Activated T-helper 1 cell treated with anti-CD3 and anti-CD28 coated beads, Interleukin-2, amount 50 U/mL, for 16 hours (primary cell): ENCODE measurements at places on chromosomes 5 and 9.

GRCh38 chr9:91415290-91415689, 8.3 kb downstream of the NFIL3 start:
- no peak for DNase-seq

GRCh38 chr9:110440796-110441195, 103.1 kb upstream of the TXNDC8 start:
- DNase-seq, result no peak

GRCh38 chr5:58318468-58318867, 141.4 kb downstream of the PLK2 start:
- no peak for DNase-seq

DNA sequence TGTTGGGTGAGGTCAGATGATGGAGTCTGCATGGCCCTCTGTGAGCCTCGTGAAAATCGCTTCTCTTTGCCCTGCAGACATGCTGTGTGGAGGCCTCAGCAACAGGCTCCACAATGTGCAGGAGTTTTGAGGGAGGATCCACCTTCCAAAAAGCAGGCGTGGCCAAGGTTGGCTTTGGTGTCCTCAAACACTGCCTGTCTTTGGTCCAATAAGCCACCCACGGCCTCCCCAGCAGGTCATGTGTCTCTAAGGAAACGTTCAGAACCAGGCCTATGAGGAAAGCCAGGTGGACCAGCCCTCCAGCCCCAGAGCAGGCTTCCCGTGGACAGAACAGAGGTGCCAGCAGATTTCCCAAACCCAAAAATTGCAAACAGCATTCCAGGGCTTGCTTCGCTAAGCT, 340.7 kb upstream of the IRX2 start:
- no peak for DNase-seq

DNA sequence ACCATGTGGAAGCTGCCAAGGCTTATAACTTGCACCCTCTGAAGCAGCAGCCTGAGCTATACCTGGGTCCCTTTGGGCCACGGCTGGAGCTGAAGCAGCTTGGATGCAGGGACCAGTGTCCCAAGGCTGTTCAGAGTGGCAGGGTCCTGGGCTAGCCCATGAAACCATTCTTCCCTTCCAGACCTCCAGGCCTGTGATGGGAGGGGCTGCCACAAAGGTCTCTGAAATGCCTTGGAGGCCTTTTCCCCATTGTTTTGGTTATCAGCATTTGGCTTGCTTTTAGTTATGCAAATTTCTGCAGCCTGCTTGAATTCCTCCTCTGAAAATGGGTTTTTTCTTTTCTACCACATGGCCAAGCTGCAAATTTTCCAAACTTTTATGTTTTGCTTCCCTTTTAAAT, 433.7 kb upstream of the ACO1 start:
- no peak for DNase-seq

GRCh38 chr9:129174102-129174723, 3.8 kb downstream of the IER5L start:
- peak; percentile 67 for DNase-seq

DNA sequence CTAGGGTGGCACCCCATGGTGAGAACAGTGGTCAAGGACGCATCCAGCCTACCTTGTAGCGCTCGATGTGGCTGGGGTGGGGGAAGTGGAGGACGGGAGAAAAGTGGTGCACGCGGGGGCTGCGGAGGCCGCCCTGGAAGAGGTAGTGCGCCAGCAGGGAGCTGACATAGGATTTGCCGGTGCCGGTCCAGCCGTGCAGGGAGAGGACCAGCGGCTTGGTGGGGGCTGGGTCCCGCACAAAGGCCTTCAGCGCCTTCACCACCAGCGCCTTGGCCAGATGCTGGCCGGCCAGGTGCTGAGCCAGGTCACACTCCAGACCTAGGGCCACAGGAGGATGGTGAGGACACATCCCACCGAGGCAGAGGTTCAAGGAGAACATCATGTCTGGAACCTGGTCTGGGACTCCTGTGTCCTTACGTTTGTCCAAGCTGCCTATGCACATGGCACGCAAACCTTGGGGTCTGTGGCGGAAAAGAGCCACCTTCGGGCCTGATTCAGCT, 797 bp downstream of the TOR2A start:
- DNase-seq, result no peak

- peak; percentile 44 for DNase-seq
Measured at GRCh38 chr9:37415011-37415719, 7.3 kb upstream of the GRHPR start.

DNA sequence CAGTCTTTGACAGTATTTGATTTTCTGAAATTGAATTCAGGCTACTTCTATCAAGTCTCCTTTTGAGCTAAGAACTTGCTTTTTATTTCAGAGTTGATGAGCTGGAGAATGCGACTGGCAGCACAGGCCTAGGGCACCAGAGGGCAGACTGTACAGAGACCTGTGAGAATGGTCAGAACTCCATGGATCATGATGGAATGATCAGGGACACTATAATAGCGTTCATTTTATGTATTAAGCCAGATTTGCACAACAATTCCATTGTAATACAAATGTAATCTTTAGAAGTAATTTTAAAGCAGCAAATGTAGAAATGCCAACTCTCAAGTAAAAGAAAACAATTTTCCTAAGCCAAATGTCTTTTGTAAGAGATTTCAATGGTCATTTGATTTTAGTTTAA, 902.4 kb downstream of the NR2F1-AS1 start:
- DNase-seq, result no peak

- no peak for DNase-seq
Measured at GRCh38 chr9:89662718-89663613, 58.2 kb downstream of the GADD45G start.

DNA sequence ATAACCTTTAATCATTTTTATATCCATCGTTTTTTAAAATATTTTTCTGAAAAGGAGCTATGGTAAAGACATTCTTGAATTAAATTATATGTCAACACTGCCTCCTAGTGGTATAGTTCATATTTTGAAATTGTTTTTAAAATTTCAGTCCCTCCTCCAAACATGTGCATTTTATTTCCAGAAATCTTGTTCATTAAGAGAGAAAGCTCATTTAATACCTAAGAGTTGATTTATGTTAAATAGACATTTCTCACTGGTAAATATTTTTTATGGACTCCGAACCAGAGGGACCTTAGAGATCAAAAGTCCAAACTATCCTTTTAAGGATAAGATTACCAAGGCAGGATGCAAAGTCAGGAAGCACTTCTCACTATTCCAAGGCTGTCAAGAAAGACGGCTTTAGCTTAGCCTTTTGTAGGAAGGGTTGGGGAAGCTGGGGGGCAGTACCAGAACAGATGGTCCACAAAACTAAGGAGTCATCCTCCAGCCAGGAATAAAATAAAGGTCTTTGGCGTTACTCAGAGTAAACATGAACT, 21.6 kb downstream of the BHMT start:
- DNase-seq, result no peak
